Left kidney (tissue), 8 donors: ENCODE measurements at places on chromosomes 4 and X. TPM values are rescaled to one million over a fixed set of nuclear protein-coding genes. Genes with fewer than 3 reads are reported as not detected.

The TIMP1 gene
- polyA plus RNA-seq: 73.2 TPM

The MAGEA6 gene
- not detected for polyA plus RNA-seq

The AFF2 gene
- polyA plus RNA-seq: 6.5 TPM

The PCYT1B gene
- polyA plus RNA-seq: 3.3 TPM

The TEX13D gene
- polyA plus RNA-seq: not detected

The DNAAF6 gene
- 0.08 TPM for polyA plus RNA-seq

The GAB3 gene
- polyA plus RNA-seq: 2.5 TPM

The MAGEA1 gene
- polyA plus RNA-seq: not detected

DNA sequence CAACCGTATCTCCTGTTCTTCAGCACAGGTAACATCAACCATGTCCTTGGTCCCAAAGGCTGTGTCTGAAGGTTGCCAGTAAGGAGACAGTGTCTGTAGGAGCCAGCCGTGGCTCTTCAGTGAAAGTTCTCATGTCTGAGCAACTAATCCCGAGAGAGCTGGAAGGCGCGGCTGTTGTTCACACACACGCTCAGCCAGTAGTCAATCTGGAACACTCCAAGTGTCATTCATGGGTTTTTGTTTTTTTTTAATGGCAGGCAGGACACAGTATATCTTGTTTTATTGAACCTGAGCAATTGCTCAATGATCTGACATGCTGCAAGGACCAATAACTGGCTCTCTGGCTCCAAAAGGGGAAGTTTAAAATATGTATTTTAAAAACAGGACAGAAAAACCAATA is 48.4 kb upstream of the MAP3K15 start:
- DNase-seq: no peak

DNA sequence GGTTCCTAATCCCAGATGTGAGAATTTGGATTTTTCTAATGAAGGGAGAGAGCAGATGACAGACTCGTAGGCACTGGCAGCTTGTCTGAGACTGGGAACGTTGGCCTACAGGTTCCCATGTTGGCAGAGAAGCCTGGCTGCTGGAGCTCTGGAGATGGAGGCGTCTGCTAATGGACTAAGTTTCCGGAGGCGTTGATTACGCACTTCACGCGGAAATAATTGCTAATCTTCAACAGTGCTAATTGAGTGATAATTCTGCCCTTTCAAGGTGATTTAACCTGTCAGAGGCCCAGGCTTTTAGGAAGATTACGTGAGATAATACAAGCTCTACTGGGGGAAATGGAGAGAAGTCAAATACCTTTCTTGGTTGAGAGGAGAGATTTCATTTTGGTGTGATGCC is 77.4 kb downstream of the PSAPL1 start:
- DNase-seq: no peak

- DNase-seq: peak; percentile 37
These were observed 17.8 kb downstream of the ZNF185 start for GRCh38 chrX:152915541-152916241.

- peak; percentile 7 for DNase-seq
These were observed 493 bp downstream of the TCEAL5 start for GRCh38 chrX:103275947-103276567.

DNA sequence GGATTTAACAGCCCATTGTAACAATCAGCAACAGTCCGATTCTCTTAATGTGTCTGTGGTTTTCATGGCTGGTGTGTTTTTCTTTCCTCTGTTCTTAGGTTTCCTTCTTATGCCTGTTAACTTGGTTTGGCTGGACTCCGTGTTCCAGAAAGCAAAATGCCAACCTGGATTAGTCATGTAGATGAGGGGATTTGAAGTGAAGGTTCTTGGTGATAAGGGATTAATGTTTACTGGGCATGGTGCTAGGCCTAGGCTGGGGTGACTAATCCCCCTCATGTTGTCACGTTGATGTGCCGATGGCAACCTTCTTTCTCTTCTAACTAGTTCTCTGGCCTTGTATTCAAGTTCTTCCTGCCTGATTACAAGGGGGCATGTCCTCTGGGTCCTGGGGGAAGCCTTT is 85.9 kb downstream of the REPS2 start:
- DNase-seq: no peak

DNA sequence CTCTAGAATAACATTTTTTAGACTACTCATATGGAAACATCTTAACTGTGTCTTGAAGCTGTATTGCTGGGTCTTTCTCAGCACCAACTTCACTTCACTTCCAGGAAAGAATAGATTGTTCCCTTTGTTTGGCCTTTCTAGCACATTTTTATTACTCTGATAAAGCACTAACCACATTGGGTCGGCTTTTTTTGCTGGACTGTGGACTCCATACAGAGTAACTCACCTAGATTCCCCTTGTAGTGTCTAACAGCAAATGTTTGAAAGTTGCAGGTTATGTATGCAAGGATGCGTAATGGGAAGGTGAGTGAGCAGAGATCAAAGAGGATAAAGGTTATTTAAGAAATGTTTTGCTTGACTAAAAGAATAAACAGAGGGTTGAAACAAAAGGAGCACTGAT is 101.2 kb downstream of the MMRN1 start:
- DNase-seq: no peak

- no peak for DNase-seq
These were observed 151.2 kb downstream of the DTHD1 start for GRCh38 chr4:36432586-36432985.

GRCh38 chr4:101289306-101289705 is 58.0 kb downstream of the PPP3CA start:
- no peak for DNase-seq

- DNase-seq: no peak
These were observed 10.1 kb downstream of the SH3D19 start for GRCh38 chr4:151315212-151315886.

GRCh38 chr4:174528226-174528625 is 5.9 kb upstream of the HPGD start:
- no peak for DNase-seq
